ENCODE measurements at places on chromosomes 6 and 20. TPM values are rescaled to one million over a fixed set of nuclear protein-coding genes. Genes with fewer than 3 reads are reported as not detected.

DNA sequence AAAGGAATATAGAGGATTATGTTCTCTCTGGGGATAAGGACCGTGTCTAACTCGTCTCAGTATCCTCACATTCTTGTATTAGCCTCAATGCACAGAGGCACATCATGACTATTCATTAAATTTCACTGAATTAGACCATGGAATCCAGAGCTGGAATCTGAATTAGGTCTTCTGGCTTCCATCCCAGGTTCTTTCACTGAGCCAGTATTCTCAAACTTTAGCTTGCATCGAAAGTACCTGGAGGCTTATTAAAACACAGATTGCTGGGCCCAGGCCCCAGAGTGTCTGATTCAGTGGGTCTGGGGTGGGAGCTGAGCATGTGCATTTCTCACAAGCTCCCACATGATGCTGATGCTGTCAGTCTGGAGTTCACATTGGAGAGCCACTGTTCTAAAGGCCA, 142.0 kb downstream of the UST start:
- DNase-seq = no peak

- DNase-seq = no peak
Measured at GRCh38 chr6:35508027-35508426, 4.7 kb downstream of the TULP1 start.

GRCh38 chr6:133964702-133965101, 11.7 kb downstream of the TBPL1 start:
- no peak for DNase-seq

GRCh38 chr6:156699017-156699421, 78.2 kb upstream of the ARID1B start:
- no peak for DNase-seq

GRCh38 chr6:38784506-38785235, 69.6 kb downstream of the DNAH8 start:
- DNase-seq = no peak

DNA sequence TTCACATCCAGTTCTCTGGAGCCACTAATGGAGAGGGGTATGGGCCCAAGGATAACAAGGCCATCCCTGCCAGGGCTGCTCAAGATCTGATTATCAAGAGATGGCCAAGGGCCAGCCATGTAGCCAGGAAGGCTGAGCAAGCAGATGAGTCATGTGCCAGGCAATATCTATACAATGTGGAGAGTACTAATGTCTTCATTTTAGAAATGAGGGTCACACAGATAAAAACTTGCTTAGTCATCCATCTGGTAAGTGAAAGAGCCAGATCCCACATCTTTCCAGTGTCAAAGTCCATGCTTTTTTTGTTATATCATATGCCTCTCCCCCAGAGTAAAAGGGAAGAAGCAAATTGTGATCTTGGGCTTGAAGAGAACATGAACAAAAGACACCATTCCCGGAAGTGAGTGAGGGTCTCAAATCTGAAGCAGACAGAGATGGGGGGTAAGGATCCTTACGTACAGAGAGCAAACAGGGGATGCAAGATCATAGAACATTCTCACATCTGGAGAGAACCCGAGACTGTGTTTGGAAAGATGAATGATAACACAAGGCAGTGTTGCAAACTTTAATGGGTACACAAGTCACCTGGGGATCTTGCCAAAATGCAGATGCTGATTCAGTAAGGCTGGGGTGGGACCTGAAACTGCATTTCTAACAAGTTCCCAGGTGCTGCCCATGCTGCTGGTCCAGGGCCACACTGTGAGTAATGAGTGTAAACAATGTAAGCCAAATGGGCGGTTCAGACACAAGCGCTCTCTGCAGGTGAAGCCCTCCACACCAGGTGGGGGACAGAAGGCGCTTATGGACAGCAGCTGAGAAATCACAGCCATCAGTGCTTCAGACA, 20.0 kb upstream of the GSTA3 start:
- DNase-seq = no peak

GRCh38 chr6:133317704-133318103, 76.5 kb downstream of the EYA4 start:
- DNase-seq = no peak

- DNase-seq = no peak
Measured at GRCh38 chr6:34273242-34273805, 24.5 kb upstream of the SMIM29 start.

DNA sequence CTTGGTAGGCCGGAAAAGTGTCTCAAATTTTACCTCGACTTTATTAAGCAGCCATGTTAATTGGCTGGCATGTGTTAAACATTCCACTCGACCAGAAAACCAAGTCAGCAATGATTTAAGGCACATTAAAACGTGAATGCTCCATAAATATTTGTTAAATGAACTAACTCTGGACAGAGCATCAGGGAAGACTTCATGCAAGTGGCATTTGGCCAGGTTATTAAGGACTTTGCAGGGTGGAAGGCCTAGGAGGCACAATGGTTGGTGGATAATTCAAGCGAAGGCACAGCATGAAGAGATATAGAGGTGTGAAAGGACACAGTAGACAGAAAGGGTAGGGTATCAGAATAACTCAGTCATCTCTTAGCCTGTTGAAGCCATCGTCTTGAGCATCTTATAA, 23.0 kb downstream of the ELOVL5 start:
- no peak for DNase-seq

- no peak for DNase-seq
Measured at GRCh38 chr6:165920896-165921671, 246.6 kb downstream of the TBXT start.

GRCh38 chr6:108588586-108588985, 27.9 kb downstream of the FOXO3 start:
- no peak for DNase-seq

GRCh38 chr20:7231303-7231702, 463.8 kb downstream of the BMP2 start:
- DNase-seq = no peak

DNA sequence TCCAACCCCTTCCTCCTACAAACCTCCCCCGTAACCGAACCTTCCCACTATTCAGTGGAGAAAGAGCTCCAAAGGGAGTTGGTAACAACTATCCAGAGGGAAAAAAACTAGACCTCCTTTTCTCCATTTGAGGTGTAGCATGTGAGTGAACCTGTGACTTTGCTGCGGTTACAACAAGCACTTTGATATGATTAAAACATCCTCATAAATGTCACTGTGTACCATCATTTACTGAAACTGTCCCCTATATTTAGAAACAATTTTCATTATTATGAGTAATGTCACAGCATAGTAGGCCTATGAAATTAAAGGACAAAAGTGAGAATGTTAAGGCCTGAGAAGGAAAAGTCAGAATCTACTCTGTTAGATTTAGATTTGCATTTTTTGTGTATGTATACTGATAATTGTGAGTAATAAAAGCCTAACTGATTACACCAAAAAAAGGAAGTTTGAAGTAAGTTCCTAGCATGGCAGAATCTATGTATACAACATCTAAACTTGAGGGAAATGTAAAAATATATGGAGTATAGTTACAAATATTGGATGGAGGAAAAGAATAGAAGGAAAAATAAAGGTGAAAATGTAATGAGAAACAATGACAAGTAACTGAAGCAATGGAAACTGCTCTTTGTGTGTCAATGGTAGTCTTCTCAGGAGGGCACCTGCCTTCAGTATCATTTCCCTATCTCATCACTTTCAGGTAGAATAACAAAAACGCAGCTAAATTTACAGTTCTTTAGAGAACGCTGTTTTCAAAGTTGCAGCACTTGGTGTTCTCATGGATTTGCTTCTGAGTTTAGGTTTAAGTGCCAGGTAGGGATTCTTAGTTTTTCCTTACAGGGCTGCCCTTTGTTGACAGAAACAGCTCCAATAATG, 145.9 kb downstream of the IMPG1 start:
- no peak for DNase-seq

GRCh38 chr6:37473364-37474095, 26.2 kb downstream of the CCDC167 start:
- DNase-seq = no peak

- DNase-seq = no peak
Measured at GRCh38 chr6:125273965-125274364, 27.8 kb downstream of the HDDC2 start.

GRCh38 chr6:44942798-44943197, 385.3 kb upstream of the RUNX2 start:
- no peak for DNase-seq

DNA sequence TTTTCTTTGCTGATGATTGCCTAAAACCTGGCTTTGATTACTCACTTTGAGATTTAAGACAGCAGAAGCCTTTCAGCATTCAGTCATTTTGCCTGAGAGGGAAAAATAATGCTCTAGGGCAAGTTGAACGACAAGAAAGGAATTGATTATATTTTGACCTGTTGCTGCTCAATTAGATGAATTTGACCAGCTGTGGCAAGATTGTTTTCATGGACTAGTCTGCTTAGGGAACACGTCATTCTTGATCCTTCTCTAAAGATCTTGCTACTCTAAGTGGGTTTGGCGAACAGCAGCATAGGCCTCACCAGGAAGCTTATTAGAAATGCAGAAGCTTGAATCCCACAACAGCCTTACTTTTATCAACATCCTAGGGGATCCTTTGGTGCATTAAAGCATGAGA, 59.7 kb upstream of the PHACTR1 start:
- no peak for DNase-seq

DNA sequence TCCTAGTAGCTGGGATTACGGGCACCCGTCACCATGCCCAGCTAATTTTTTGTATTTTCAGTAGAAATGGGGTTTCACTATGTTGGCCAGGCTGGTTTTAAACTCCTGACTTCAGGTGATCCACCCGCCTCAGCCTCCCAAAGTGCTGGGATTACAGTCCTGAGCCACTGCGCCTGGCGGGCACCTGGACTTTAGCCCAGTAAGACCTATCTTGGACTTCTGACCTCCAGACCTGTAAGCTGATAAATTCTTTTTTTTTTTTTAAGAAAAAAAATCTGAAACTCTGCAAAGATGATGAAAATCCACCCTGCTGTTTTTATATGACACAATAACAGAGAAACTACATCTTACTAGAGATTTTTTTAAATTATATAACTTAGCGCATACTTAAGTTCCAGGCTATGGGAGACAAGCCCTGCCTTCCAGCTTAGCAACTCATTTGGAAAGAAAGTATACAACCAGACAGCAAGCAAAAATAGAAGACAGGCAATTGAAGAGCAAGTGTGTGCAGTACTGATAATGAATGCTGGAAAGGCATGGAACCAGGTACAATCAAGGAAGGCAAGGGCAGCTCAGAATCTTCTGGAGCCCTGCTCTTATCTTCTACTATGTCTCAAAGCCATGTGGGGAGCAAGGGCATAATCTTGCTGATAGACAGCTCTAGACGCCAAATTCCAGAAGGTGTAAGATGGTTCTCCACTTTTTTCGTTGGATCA, 104.2 kb downstream of the CD83 start:
- no peak for DNase-seq

DNA sequence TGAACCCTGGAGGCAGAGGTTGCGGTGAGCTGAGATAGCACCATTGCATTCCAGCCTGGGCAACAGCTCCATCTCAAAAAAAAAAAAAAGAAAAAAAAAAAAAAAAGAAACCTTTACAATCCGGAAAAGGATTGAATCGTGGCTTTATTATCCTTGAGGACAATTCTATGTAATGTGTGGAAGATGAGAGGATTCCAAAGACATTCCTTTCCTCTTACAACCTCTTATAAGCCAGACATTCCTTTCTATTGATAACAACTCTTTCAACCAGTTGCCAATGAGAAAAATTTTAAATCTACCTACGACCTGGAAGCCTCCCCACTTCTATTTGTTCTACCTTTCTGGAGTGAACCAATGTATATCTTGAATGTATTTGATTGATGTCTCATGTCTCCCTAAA, 91.2 kb upstream of the EEF1E1 start:
- DNase-seq = no peak

GRCh38 chr20:62014488-62014775, 51.2 kb downstream of the TAF4 start:
- DNase-seq = no peak

GRCh38 chr6:126797981-126798380, 320.5 kb upstream of the RSPO3 start:
- DNase-seq = no peak

GRCh38 chr6:81376745-81377144, 375.7 kb downstream of the TENT5A start:
- DNase-seq = no peak

DNA sequence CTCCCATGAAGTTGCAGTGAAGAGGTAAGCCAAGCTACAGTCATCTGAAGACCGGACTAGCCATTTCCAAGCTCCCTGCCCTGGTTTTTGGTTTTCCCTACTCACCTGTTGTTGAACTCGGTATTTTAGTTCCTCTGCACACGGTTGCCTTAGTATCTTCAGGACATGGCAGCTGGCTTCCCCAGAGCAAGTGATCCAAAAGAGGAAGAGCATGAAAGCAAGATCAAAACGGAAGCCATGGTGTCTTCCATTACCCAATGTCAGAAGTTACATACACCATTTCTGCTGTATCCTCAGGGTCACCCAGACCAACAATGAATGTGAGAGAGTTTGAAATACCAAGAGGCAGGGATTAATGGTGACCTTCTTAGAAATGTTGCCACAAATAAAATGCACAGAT, 276.6 kb upstream of the CNR1 start:
- DNase-seq = no peak

GRCh38 chr20:48608756-48609155, 219.0 kb downstream of the PREX1 start:
- DNase-seq = no peak

- no peak for DNase-seq
Measured at GRCh38 chr20:47944682-47945081, 159.4 kb upstream of the SULF2 start.

GRCh38 chr6:25007269-25007699, 71.5 kb upstream of the RIPOR2 start:
- no peak for DNase-seq

OR2H1 gene
- not detected for polyA plus RNA-seq

KCNK17 gene
- polyA plus RNA-seq = 8.2 TPM

CRISP3 gene
- 1.2 TPM for polyA plus RNA-seq

HLA-DRB5 gene
- 6.5 TPM for polyA plus RNA-seq

TRIM10 gene
- 0.37 TPM for polyA plus RNA-seq

NDUFAF4 gene
- 24.6 TPM for polyA plus RNA-seq

ZSCAN23 gene
- 18.4 TPM for polyA plus RNA-seq

REPS1 gene
- 51.5 TPM for polyA plus RNA-seq

MAP7 gene
- polyA plus RNA-seq = 13.8 TPM

C6orf52 gene
- 3.1 TPM for polyA plus RNA-seq

PTK6 gene
- polyA plus RNA-seq = 0.43 TPM

COX4I2 gene
- 21.7 TPM for polyA plus RNA-seq

FERMT1 gene
- polyA plus RNA-seq = 4.0 TPM

CCN5 gene
- 0.31 TPM for polyA plus RNA-seq

PGC gene
- polyA plus RNA-seq = 6.6 TPM

Data from right lung (tissue), 10 donors.